ENCODE measurements at places on chromosomes 7 and 10. TPM values are rescaled to one million over a fixed set of nuclear protein-coding genes. Genes with fewer than 3 reads are reported as not detected.

DNA sequence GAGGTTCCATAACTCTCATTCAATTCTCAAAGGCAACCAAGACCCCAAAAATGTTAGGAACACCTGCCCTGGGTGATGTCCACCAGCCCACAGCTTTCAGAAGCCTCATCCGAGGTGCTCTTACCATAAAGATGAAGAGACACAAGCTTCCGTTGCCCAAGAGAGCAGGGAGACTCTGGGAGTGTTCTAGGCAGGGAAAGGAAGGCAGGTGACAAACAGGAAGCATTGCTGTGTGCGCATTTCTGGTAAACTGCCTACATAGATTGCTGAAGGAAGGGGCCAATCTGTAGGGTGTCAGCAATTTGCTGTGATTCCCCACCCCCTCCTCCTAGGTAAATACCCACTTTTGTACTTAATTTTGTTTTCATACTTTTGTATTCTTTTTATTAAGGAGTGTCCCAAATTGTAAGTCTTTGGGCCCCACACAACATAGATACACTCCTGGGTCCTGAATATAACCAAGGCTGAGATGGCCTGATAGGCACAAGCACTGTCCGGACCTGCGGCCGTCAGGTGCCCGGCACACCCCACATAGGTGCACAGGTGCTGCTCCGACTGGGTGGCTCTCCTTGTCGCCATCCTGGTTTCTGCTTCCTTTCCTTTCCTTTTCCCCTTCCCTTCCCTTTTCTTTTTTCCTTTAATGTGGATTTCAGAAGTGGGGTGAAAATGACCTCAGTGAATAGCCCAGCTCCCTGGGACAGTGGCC, 51.4 kb upstream of the SMNDC1 start:
- DNase-seq, result no peak

The PILRA gene
- polyA plus RNA-seq, result 4.7 TPM

- no peak for DNase-seq
These were observed 55.2 kb upstream of the RAB18 start for GRCh38 chr10:27448921-27449320.

DNA sequence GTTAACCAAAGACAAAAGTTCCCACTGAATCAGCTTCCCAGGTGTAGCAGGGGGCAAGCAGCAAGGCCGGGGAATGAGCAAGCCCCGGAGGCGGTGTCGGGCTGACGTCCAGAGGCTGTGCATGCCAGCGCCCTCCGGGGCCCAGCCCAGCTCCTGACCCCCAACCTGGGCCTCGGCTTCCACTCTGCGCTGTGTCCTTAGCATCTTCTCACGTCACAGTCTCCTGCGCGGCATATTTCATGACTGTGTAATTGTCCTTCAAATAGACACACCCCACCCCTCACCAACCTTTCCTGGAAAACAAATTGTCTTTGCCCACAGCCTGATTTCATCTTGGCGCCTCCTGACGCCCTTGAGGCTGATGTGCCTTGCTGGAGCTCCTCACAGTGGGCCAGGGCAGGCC, 133.5 kb downstream of the RGS10 start:
- DNase-seq, result no peak

- no peak for DNase-seq
These were observed 615.7 kb upstream of the NRP1 start for GRCh38 chr10:33950206-33950605.

GRCh38 chr10:113540845-113541548, 11.9 kb upstream of the HABP2 start:
- DNase-seq, result no peak

GRCh38 chr10:129602938-129603535, 136.0 kb downstream of the MGMT start:
- DNase-seq, result no peak

The TMEM270 gene
- not detected for polyA plus RNA-seq

- DNase-seq, result no peak
These were observed 62.0 kb downstream of the CFAP46 start for GRCh38 chr10:132880128-132880981.

GRCh38 chr7:28137463-28137862, 43.1 kb downstream of the JAZF1 start:
- DNase-seq, result no peak

GRCh38 chr10:118027397-118027796, 19.3 kb downstream of the RAB11FIP2 start:
- DNase-seq, result no peak

GRCh38 chr10:22218448-22218847, 633 bp upstream of the EBLN1 start:
- no peak for DNase-seq

DNA sequence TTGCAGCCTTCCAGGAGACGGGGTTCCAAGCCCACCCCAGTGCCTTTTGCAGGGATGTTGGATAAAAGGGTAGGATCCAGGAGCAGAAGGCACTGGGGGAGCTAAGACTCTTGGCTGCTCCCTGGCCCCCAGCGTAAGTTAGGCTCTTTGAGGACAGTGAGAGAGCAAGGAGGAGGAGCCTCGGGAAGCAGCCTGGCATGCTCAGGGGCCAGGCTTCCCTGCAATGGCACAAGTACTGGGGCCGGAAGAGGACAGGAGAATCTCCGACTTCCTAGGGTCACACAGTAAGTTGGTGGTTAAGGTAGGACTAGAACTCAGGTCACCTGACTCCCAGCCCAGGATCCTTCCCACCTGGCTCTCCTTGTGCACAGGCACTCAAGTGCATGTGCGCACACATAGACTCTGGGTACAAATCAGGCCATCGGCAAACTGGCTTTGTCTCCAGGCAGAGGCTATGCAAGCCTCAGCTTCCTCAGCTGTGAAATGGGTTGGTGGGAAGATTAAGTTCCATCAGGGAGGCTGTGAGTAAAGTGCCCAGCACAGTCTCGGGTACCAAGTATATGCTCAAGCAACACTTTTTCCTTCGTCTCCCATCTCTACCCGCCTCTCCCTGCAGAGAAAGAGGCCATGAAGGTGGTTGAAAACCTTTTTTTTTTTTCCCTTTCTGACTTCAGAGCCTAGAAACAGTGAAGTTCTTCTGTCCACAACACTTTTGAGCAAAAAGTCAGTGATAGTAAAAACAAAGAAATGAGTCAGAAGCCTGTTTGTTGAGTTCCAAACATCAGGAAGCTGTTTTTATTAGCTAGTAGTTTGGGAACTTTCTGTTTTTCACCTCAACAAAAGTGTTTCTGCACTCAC, 79.1 kb downstream of the NEURL1 start:
- DNase-seq, result no peak

DNA sequence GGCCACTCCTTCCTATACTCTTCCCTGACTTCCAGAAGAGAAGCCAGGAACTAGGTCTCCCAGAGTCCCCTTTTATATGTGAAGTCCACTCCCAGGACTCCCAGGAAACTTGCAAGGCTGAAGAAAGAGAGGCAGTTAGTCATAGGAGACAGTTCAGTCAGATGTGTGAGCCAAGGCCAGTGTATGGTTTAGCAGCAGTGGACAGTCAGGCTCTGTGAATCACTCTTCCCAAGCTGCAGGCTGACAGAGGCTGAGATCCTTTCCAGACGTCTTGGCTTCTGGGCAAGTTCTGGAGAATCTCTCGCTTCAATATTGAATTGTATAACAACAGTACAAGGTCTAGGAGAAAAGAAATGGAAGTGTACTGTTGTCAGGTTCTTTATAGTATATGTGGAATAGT, 26.9 kb downstream of the BLVRA start:
- DNase-seq, result no peak

GRCh38 chr10:123584419-123584775, 81.8 kb upstream of the GPR26 start:
- no peak for DNase-seq

The CALN1 gene
- polyA plus RNA-seq, result 1.5 TPM

- no peak for DNase-seq
These were observed 176.2 kb downstream of the MGMT start for GRCh38 chr10:129643266-129643665.

DNA sequence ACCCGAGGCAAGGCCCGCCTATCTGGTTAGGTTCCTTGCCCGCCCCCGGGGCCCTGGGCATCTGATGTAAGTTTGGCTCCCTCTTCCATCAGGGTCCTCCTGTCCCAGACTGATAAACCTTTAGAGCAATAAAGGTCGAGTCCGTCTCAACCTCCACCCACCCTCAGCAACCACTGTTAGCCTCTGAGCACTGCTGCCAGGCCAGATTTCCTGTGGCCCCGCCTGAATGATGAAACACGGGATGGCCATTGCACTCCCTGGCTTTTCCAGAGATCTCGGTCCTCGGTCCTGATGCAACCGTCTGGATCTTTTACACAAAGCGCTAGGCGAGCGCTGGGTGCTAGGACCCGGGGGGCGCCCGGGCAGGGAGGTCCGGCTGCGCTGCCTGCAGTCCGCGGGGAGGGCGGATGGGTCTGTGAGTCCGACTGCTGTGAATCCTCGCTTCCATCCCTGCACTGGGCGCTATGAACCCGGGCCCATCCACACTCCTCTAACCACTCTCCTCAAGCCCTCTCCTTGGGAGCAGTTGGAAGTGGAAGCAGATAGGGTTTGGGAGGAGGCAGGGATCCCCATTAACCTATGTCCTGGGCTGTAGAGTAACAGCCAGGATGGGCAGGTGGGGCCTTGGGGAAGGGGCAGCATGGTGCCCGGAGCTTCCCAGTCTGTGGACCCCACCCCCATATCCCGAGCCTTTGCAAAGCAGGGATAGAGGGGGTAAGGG, 875 bp upstream of the DDIT4 start:
- DNase-seq, result no peak
